ENCODE measurements at places on chromosomes 7 and 10. TPM values are rescaled to one million over a fixed set of nuclear protein-coding genes. Genes with fewer than 3 reads are reported as not detected.

DPP6 gene
- polyA plus RNA-seq: 0.24 TPM

ASB4 gene
- polyA plus RNA-seq: 0.01 TPM

WDR86 gene
- polyA plus RNA-seq: 0.28 TPM

SPDYE18 gene
- 0.31 TPM for polyA plus RNA-seq

UTF1 gene
- not detected for polyA plus RNA-seq

CH25H gene
- 9.0 TPM for polyA plus RNA-seq

TRRAP gene
- polyA plus RNA-seq: 5.8 TPM

PARG gene
- 7.6 TPM for polyA plus RNA-seq

PLPP4 gene
- polyA plus RNA-seq: not detected

ANTXRL gene
- 0.12 TPM for polyA plus RNA-seq

ACSL5 gene
- 5.6 TPM for polyA plus RNA-seq

DPYSL4 gene
- polyA plus RNA-seq: 0.26 TPM

C7orf57 gene
- polyA plus RNA-seq: 0.73 TPM

IFIT2 gene
- polyA plus RNA-seq: 1.1 TPM

TAS2R5 gene
- 1.0 TPM for polyA plus RNA-seq

SUN3 gene
- polyA plus RNA-seq: not detected

NEUROG3 gene
- not detected for polyA plus RNA-seq

PDK4 gene
- polyA plus RNA-seq: 31.7 TPM

MINPP1 gene
- 2.3 TPM for polyA plus RNA-seq

TMEM72 gene
- not detected for polyA plus RNA-seq

RBP4 gene
- polyA plus RNA-seq: 0.14 TPM

PDZD7 gene
- 0.11 TPM for polyA plus RNA-seq

CDH23 gene
- polyA plus RNA-seq: 1.6 TPM

TMEM236 gene
- polyA plus RNA-seq: 0.01 TPM

CCDC3 gene
- 24.3 TPM for polyA plus RNA-seq

MYH16 gene
- polyA plus RNA-seq: 0.04 TPM

SH2D4B gene
- not detected for polyA plus RNA-seq

EIF3B gene
- 54.2 TPM for polyA plus RNA-seq

LLCFC1 gene
- polyA plus RNA-seq: not detected

ADRA2A gene
- 0.51 TPM for polyA plus RNA-seq

MYL10 gene
- not detected for polyA plus RNA-seq

NAT16 gene
- polyA plus RNA-seq: not detected

RBP3 gene
- polyA plus RNA-seq: not detected

CNTNAP2 gene
- polyA plus RNA-seq: 0.41 TPM

KMT2E gene
- 10.8 TPM for polyA plus RNA-seq

ARHGAP21 gene
- polyA plus RNA-seq: 9.7 TPM

KCND2 gene
- polyA plus RNA-seq: not detected

UNCX gene
- polyA plus RNA-seq: not detected

EPHB4 gene
- polyA plus RNA-seq: 12.8 TPM

SPDYE2 gene
- polyA plus RNA-seq: 0.05 TPM

DEPP1 gene
- 29.0 TPM for polyA plus RNA-seq

TLX1 gene
- polyA plus RNA-seq: not detected

GLRX3 gene
- polyA plus RNA-seq: 80.3 TPM

CPXM2 gene
- 4.2 TPM for polyA plus RNA-seq

SPDYE1 gene
- polyA plus RNA-seq: 0.01 TPM

LIPF gene
- polyA plus RNA-seq: 20.8 TPM

MMP21 gene
- polyA plus RNA-seq: 0.04 TPM

GPR26 gene
- not detected for polyA plus RNA-seq

LAMB4 gene
- polyA plus RNA-seq: 3.5 TPM

PRKCQ gene
- polyA plus RNA-seq: 0.69 TPM

UBE2D1 gene
- 10.9 TPM for polyA plus RNA-seq

ATP6V0A4 gene
- 1.3 TPM for polyA plus RNA-seq

DGKI gene
- 0.12 TPM for polyA plus RNA-seq

PLEKHS1 gene
- polyA plus RNA-seq: 0.08 TPM

All from esophagus (tissue), 2 donors.